ENCODE measurements at places on chromosomes 6 and 20.

- DNase-seq: no peak
Measured at GRCh38 chr20:63829945-63830835, 874 bp downstream of the ZBTB46 start.

GRCh38 chr6:85127696-85128243 lies 322.1 kb upstream of the NT5E start:
- DNase-seq: peak; percentile 48

DNA sequence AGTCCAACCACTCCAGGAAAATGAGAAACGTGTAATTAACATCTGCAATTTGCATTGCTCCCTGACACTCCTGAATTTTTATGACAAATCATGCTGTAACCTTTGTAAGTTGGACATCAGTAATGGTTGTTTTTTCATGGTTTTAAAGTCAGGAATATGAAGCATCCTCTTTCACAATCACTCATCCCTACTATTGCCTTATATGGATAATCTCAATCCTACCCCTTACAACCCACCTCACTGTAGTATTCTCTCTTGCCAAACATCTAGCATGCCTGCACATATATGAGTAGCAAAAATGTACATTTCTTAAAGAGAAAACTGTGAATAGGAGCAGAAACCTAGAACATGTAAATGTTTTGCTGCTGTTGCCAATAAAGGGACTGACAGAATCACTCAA lies 729.5 kb downstream of the KIF16B start:
- no peak for DNase-seq

DNA sequence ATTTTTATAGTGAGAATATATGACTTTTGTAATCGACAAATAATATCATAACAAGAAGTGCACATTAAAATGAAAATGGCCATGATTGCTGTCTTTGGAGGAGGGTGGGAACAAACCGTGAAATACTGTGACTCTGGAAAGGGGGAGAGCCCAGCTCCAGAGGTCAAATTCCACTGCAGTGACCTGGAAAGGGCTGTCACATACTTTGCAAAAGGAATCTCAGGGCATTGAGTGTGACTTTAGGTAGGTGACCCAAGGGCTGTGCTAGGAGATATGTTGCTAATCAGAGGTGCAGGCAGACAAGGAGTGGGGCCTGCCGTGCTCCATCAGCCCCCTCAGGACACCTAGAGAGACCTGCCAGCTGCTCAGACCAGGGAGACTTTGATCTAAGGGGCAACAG lies 28.1 kb upstream of the BMP7 start:
- no peak for DNase-seq
